CD4-positive, alpha-beta T cell treated with Interleukin-6 at 100 ng/mL for 8 hours (primary cell): ENCODE measurements at places on chromosomes 4 and X.
A peak's percentile ranks its signal among the peaks of the same experiment; 100 is the strongest.

- DNase-seq = no peak
Measured at GRCh38 chr4:32986236-32986635, 2266.1 kb downstream of the PCDH7 start.

- DNase-seq = no peak
Measured at GRCh38 chr4:147985376-147985775, 253.5 kb downstream of the ARHGAP10 start.

DNA sequence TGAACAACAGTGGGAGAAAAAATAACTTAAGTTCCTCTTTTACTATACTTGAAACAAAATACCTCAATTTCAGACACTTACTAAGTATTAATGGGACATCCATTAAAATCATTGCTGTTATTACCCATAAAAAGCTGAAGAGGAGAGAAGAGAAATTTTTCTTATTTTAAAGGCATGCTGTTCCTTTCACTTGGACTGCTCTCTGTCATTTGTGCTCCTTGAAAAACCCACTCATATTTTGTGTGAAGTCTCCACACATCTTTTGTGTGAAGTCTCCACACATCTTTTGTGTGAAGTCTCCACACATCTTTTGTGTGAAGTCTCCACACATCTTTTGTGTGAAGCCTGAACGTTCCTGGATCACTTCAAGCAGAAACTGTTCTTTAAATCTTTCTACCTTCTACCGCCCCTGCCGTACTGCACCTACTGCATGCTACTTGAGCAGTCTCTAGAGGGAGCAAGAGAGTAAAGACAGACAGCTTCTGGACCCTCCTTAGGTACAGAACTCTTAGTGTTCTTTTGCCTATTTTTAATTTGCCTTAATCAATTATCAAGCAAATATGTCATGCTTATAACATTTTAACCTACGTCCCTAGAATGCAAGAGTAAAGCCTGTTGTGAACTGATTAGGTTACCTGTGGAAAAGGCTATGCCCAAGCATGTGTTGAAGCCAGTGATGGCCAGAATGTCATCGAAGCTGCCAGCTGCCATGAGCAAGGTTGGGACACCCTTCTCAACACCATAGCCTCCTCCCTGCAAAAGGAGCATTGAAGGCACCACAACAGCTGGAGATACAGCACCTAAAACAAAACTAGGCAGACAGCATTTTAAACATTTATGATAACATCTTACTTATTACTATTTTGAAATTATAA, 27.1 kb upstream of the SLC9B1 start:
- peak; percentile 44 for DNase-seq

DNA sequence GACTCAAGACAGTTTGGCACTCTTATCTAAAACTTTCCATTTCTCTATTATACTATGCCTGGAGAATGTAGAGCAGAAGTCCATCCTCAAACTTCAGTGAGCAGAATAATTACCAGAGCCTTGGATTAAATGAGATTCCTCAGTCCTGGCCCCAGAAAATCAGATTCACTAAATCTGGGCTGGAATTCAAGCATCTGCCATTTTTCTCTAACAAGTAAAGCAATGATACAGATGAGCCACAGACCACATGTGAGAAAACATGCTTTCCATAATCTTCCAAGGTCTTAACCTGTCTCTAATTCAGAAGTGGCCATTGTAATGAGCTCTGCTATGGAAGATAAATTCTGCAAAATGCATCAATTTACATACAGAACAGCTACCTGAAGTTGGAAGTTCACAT, 25.4 kb downstream of the SOWAHB start:
- DNase-seq = no peak

DNA sequence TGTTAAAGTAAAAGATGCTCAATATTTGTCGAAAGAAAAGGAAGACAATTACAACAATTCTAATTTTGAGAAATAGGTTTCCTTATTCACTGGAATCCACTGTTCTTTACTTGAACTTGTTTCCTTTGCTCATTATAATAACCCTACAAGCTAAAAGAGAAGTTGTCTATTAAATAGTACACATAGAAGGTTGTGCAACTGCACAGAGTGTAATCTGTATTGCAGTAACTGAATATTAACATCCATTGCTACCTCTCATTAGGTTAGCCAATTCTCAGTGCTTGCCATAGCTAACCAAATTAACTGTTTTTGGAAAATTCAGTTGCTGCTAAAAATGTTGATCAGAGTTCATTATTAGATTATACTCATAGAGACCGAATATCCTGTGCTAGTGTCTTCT, 120.0 kb downstream of the PDLIM5 start:
- no peak for DNase-seq

- no peak for DNase-seq
Measured at GRCh38 chr4:25816591-25817058, 46.2 kb downstream of the SEL1L3 start.

- no peak for DNase-seq
Measured at GRCh38 chr4:142845293-142846107, 601 bp downstream of the INPP4B start.

DNA sequence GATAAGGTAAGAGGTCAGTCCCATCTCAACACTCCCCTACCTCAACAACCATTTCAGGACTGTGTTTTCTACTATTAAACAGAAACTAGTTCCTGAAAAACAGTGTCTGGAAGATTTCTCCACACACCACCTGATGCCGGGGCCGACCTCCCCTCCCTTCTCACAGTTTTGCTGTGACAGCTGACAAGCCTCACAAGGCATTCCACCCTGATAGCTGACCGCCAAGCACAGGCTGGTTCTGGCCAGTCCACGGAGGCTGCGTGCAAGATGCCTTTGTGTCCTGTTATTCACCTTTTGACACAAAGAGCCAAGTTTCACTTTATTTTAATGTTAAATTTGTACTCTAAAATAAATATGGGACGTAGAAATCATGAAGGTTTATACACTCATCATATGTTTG, 758.6 kb downstream of the PDHA2 start:
- DNase-seq = no peak

DNA sequence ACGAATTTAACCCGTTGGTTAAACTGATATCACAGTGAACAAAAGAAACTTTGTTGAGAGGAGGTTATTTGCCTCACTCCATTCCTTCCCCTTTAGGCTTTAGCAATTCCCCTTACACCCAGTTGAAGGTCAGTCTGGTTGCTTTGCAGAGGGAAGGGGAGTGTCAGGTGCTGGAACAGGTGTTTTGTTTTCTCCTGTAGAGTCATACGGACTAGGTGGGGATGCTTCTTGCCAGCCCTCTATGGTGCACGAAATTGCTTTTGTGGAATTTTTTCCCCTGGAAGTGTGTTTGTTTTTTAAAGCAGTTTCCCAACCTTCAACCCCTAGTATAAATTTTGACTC, 33.1 kb downstream of the DLG3 start:
- no peak for DNase-seq

- DNase-seq = no peak
Measured at GRCh38 chrX:33908898-33909297, 223.2 kb downstream of the FAM47A start.

GRCh38 chr4:14167876-14168510, 540.5 kb upstream of the BOD1L1 start:
- no peak for DNase-seq

- no peak for DNase-seq
Measured at GRCh38 chrX:7486505-7486904, 338.6 kb upstream of the PUDP start.

- no peak for DNase-seq
Measured at GRCh38 chrX:119427024-119427794, 28.1 kb downstream of the SLC25A43 start.

DNA sequence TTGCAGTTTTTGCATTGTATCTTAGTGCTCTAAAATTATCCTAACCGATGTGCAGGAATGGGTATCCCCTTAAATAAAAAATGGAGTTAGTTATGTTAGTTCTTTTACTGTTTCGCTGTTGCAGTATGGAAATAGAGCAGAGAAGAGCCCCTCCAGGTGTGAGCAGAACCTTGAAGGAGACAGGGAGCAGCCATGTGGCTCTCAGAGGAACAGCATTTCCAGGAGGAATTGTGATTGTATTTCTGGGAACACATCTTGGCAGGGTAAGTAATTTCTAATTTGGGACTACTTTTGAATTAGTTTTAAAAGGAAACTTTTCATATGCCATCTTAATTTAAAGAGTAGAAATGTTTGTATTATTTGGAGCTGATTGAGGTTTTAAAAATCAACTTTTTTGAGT, 5.3 kb upstream of the CCDC158 start:
- no peak for DNase-seq

- DNase-seq = no peak
Measured at GRCh38 chr4:54152846-54153600, 53.1 kb downstream of the GSX2 start.

DNA sequence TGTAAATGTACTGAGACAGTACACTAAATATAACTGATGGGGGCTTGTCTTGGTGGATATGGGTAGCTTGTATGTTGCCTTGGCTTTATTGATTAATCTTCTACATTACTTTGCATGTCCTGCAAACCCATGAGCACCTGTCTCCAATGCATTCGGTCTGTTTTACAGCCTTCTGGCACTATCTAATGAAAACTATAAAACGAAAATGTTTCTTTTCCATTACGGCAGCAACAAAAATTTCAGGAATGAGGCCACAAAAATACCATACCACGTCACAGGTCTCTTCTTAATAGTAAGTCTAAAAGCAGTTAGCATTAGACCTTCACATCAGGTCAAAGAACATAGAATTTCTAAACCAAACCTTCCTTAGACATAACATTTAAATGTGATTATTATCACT, 49.8 kb downstream of the EDNRA start:
- no peak for DNase-seq

- no peak for DNase-seq
Measured at GRCh38 chr4:95556207-95556859, 7.6 kb upstream of the UNC5C start.

GRCh38 chrX:20523626-20524312, 257.1 kb upstream of the RPS6KA3 start:
- DNase-seq = no peak

DNA sequence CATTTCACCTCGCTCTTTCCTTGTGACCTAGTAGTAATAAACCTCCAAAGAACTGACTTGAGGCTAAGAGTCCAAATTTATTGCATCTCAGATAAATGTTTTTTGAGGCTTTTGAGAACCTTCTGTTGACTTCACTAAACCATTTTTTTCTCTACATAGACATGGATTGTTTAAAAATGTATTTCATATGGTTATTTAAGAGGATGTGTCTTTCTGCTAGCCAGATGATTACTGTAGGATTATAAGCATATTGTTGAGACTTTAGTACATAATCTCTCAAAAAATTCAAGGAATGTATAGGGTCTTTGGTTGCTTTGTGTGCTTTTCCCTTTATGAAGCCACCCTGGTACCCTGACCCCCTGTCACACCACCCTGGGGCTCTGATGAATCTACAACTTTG, 44.8 kb downstream of the ATXN3L start:
- DNase-seq = no peak

DNA sequence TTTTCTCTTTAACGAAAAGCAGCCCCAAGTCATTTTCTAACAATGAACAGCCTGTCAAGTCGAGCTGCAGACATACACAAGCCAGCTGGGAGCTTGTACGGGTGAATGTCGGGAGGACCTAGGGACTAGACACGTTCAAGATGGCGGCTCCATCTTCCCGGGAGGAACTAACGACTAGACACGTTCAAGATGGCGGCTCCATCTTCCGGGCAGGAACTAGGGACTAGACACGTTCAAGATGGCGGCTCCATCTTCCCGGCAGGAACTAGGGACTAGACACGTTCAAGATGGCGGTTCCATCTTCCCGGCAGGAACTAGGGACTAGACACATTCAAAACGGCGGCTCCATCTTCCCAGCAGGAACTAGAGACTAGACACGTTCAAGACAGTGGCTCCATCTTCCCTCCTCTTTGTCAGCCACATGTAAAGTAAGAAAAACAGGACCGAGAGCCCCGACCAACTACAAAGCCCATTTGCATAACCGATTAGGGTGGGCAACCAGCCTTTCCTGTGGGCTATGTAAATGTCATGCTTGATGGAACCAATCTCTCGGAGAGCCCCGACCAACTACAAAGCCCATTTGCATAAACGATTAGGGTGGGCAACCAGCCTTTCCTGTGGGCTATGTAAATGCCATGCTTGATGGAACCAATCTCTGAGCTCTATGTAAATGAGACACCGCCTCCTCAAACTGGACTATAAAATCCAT, 175.5 kb downstream of the DHRSX start:
- peak; percentile 75 for DNase-seq

GRCh38 chr4:153929675-153930074, 140.8 kb upstream of the SFRP2 start:
- DNase-seq = no peak

GRCh38 chr4:101954975-101955678, 164.6 kb downstream of the BANK1 start:
- no peak for DNase-seq

DNA sequence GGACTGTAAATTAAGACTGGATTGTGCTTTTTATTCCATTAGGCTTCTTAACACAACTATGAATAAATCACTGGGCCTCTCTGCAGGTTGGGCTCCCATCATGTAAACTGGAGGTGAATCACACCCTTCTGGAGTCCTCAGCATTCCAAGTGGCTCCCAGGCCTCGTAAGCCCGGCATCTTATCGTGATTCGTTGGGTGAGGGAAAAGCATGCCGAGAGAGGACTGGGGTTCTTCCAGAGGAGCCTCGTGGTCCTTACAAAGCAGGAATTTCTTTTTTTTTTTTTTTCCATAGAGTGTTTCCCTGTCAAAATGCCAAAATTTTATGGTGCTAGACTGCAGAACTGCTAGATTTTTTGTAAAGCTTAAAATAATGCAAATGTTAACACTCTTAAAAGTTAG, 20.0 kb downstream of the CLDN22 start:
- DNase-seq = no peak
